ENCODE measurements at places on chromosomes 1 and 21.
A peak's percentile ranks its signal among the peaks of the same experiment; 100 is the strongest.

- DNase-seq = no peak
These were observed 14.6 kb upstream of the SLC41A1 start for GRCh38 chr1:205827623-205828022.

DNA sequence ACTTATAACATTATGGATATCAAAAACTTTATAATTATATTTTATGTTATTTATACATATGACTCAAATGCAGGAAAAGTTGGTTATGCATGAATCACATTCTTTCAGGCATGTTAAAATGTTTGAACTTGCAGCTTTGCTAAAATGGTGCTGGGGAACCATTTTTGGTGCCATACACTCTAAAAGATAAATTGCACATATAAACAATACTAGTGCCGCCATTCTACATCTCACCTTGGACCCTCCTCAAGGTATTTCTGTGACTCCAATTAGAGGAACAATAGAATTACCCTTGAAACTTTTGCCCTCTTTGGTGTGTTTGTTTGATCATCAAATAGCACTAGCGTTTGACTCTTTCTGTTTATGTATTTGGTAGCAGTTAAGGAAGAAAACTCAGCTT, 997 bp downstream of the PRKACB start:
- DNase-seq = peak; percentile 39

DNA sequence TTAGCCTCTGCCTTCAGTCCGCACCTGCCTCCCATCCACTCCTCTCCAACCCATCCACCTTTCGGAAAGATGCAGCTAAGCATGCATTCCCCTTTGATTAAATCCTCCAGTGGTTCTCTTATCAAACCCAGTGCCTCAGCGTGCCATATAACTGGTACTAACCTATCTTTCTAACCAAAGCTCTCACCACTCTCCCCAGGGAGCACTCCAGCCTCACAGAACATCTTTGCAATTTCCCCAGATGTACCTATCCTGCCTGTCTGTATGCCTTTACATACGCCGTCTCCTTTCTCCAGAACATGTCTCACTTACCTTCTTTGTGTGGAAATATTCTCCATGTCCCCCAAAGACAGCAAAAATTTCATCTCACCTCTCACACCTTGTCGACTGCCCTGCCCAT, 80.0 kb downstream of the SLC25A24 start:
- DNase-seq = no peak

GRCh38 chr21:23127973-23128372, 2129.8 kb downstream of the NCAM2 start:
- DNase-seq = no peak

GRCh38 chr1:23718482-23718881, 24.8 kb upstream of the ELOA start:
- DNase-seq = no peak

DNA sequence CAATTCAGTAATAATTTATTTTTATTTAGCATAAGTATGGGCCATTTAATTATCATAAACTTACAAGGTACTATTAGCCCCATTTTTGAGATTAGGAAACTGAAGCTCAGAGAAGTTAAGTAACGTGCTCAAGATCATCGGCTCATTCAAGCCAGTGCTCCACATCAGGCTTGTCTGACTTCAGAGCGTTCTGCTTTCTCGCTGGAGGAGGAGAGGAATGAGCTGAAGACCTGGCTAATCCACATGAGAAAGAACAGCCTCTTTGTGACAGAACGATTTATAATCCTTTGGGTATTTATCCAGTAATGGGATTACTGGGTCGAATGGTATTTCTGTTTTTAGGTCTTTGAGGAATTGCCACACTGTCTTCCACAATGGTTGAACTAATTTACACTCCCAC, 39.7 kb downstream of the DDX20 start:
- no peak for DNase-seq

All from HL-60 (cell line).